CD4-positive, alpha-beta memory T cell (primary cell): ENCODE measurements at places on chromosomes 7 and 10.

GRCh38 chr10:61752111-61753011, 89.6 kb downstream of the CABCOCO1 start:
- no peak overlapping the region for H3K4me3 ChIP-seq
- H3K27me3 ChIP-seq = no peaks in the 10 kb centered on the region
- peaks cover 20% of the 10 kb centered on the region for H3K4me1 ChIP-seq
- H3K27ac ChIP-seq = no peak overlapping the region
- no peaks in the 10 kb centered on the region for H3K36me3 ChIP-seq
- peak; percentile 12 for DNase-seq

DNA sequence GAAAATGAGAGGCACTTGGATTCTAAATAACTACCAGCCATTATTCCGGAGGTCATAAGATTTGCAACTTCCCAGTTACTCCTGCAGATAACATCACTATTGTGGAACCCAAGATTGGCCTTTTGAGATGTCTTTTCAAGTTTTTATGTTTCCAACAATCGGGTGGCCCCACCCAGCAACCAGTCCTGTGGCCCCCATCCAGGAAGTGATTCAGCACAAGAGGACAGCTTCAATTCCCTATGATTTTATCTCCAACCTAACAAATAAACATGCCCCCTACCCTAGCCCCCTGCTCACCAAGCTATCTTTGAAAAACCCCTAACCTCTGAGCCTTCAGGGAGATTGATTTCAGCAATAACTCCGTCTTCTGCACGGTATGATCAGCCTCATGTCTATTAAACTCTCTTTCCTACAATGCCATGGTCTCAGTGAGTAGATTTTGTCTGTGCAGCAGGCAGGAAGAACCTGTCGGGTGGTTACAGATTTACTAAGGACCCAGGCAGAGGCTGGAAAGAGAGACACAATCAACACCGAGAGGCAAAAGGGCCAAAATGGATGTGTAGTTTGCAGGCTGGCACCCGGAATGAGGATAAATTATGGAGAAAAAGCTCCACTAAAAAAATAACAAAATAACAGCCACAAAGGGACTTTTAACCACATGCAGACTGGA, 83.9 kb upstream of the UNC5B start:
- no peaks in the 10 kb centered on the region for H3K36me3 ChIP-seq
- H3K27me3 ChIP-seq = peaks cover 3% of the 10 kb centered on the region
- H3K27ac ChIP-seq = no peak overlapping the region
- no peak overlapping the region for H3K4me3 ChIP-seq

DNA sequence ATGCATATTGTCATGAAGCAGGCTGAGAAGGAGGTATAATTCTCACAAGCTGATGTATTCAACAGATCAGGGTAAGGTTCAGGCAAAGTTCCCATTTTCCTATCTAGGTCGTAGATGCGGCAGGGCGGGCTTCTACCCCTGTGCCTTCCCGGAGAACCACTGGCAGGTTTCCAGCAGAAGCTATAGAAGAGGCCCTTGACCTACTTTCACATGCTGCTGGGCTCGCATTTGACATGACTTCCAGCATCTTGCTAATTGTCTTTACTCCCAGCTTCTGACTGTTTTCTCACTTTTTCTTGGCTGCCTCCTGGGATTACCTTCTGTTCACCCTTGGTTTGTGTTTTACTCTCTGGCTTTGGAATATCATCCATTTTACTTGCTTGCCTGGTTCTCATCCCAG, 32.6 kb upstream of the ORC5 start:
- no peaks in the 10 kb centered on the region for H3K36me3 ChIP-seq
- no peaks in the 10 kb centered on the region for H3K4me1 ChIP-seq
- H3K27me3 ChIP-seq = peaks cover 3% of the 10 kb centered on the region
- no peak overlapping the region for H3K4me3 ChIP-seq
- H3K27ac ChIP-seq = no peak overlapping the region
- no peak for DNase-seq

DNA sequence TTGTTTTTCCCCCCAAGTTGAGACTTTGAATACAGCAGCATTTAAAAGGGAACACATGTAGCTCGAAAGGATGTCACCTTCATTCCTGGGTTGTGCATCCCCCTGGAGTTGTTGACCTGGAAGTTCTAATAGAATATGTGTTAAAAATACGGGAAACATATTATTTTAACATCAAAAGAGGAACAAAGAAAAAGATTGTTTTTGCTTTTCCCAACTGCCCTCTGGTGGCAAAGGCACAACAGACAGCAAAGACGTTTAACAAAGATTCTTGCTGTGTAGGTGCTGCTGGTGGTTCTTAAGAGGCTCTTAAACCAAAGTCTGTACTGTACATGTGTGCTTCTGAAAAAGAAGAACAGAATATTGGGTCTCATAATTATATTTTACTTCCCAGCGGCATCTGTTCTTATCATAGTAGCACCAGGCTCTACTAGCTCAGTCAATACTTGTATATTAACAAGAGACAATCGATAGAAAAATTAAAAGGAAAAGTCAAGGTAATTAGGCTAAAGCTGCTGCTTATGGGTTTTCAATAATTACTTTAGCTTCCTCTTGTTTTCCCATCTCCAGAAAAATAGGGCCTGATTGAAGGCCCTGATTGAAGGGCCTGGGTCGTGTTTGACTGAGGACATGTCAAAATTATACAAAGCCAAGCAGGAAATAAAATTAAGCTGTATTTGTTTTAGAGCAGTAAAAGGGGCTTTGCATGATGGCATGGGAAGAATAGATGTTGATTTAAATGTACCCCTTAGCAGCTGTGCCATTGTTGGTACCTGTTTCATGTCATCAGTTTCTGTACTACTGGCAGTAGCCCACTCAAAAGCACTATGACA, 384.2 kb upstream of the LRGUK start:
- no peak for DNase-seq
- no peaks in the 10 kb centered on the region for H3K4me1 ChIP-seq
- H3K4me3 ChIP-seq = no peak overlapping the region
- no peaks in the 10 kb centered on the region for H3K27me3 ChIP-seq

GRCh38 chr7:47579458-47579857, 2.5 kb downstream of the TNS3 start:
- no peak overlapping the region for H3K27ac ChIP-seq
- no peaks in the 10 kb centered on the region for H3K36me3 ChIP-seq
- no peaks in the 10 kb centered on the region for H3K27me3 ChIP-seq
- H3K4me3 ChIP-seq = no peak overlapping the region
- no peak for DNase-seq

GRCh38 chr7:24214670-24215069, 69.3 kb upstream of the NPY start:
- no peaks in the 10 kb centered on the region for H3K4me1 ChIP-seq
- no peaks in the 10 kb centered on the region for H3K36me3 ChIP-seq
- no peak overlapping the region for H3K27ac ChIP-seq
- no peak overlapping the region for H3K4me3 ChIP-seq
- no peak for DNase-seq

DNA sequence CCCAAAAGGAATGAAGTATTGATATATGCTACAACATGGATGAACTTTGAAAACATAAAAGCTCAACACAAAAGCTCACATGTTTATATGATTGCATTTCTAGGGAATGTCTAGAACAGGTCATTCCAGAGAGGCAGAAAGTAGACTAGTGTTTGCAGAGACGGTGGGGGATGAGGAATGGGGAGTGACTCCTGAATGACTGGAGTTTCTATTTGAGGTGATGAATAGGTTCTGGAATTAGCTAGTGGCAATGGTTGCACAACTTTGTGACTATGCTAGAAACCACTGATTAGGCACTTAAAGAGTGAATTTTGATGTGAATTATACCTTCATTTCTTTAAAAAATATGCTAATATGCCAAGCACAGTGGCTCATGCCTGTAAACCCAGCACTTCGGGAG, 6.9 kb downstream of the KPNA7 start:
- DNase-seq = no peak
- H3K4me1 ChIP-seq = no peaks in the 10 kb centered on the region
- H3K27ac ChIP-seq = no peak overlapping the region
- no peak overlapping the region for H3K4me3 ChIP-seq
- no peaks in the 10 kb centered on the region for H3K27me3 ChIP-seq

DNA sequence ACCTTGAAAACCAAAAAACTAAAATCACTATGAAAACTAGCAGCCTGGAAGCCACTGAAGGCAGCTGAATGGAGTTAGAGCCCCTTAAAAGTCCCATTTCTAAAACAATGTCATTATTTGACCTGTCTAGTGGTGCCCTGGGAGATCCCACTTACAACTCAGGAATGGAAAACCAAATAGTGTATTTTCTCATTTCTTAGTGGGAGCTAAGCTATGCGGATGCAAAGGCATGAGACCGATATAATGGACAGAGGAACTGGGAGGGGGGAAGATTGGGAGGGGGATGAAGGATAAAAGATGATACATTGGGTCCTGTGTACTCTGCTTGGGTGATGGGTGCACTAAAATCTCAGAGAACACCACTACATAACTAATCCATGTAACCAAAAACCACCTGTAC, 9.8 kb upstream of the GIMAP2 start:
- no peaks in the 10 kb centered on the region for H3K27me3 ChIP-seq
- H3K27ac ChIP-seq = peak overlapping the region; percentile 18
- H3K36me3 ChIP-seq = no peaks in the 10 kb centered on the region
- no peak overlapping the region for H3K4me3 ChIP-seq
- no peak for DNase-seq
- H3K4me1 ChIP-seq = peaks cover 75% of the 10 kb centered on the region

- H3K27me3 ChIP-seq = no peaks in the 10 kb centered on the region
- no peaks in the 10 kb centered on the region for H3K4me1 ChIP-seq
- no peak overlapping the region for H3K27ac ChIP-seq
- no peaks in the 10 kb centered on the region for H3K36me3 ChIP-seq
- H3K4me3 ChIP-seq = no peak overlapping the region
- no peak for DNase-seq
Measured at GRCh38 chr7:28813243-28813962, 144.7 kb downstream of the TRIL start.

DNA sequence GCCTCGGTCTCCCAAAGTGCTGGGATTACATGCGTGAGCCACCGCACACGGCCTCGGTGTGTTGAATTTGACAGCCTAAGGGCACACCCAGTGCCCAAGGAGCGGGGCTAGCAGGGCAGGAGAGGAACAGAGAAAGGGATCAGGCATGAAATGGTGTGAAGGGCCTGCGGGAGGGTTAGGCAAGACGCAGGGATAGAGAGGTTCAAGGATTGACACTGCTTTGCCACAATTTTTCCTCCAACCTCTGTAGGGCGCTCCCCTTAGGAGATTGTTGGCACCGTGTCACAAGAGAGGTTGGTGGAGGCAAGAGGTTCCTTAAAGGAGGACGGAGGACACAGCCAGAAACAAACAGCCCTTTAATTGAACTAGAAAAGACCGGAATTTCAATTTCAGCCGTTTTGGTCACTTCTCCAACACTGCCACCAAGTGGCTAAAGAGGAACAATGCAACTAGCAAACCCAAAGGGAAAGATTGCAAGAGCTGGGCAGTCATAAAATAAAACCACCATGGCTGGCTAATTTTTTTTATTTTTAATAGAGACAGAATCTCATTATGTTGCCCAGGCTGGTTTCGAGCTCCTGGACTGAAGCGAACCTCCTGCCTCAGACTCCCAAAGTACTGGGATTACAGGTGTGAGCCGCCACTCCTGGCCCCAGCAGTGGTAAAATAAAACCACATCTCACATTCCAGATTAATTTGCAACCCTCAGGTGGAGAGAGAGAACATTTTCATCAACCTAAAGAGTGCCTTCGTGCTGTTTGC, 6.9 kb upstream of the CREB3L2 start:
- no peaks in the 10 kb centered on the region for H3K27me3 ChIP-seq
- no peaks in the 10 kb centered on the region for H3K36me3 ChIP-seq
- H3K4me1 ChIP-seq = no peaks in the 10 kb centered on the region
- DNase-seq = peak; percentile 50
- no peak overlapping the region for H3K4me3 ChIP-seq

DNA sequence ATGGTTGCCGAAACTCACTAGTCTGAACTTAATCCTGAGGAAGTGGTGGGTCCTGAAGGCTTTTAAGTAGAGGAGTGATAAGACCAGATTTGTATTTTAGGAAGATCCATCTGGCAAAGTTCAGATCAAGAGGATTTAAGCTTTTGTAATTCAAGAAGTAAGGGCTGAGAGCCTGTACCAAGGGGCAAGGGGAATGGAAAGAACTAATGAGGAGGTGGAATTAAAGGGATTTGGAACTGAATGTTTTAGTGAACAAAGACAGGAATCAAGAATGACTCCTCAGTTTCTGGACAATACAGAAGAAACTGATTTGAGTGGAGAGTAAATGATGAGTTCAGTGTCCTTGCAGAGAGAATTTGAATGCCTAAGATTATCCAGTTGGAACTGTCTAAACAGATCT, 249.0 kb downstream of the C7orf25 start:
- no peaks in the 10 kb centered on the region for H3K27me3 ChIP-seq
- no peak overlapping the region for H3K27ac ChIP-seq
- no peak for DNase-seq
- H3K4me3 ChIP-seq = no peak overlapping the region

DNA sequence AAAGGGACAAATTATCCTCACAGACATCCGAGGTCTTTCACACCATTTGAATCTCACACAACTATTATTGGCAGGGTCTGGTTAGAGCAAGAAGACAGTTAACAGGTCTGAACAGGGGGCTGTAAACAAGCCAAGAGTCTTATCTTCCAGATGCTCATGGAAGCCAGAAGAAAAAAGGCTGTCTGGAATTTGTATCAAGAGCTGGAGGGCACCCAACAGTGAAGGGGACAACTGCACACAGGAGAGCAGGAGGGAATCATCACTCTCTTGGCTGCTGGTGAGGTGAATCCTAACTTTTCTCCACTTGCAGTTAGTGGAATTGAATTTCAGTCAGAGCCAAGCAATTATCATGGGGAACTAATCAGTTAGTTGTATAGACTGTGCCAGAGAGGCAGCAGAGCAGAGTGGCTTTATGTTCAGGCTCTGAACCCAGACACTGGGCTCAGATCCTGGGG, 880.2 kb upstream of the AUTS2 start:
- no peaks in the 10 kb centered on the region for H3K4me1 ChIP-seq

GRCh38 chr7:135215698-135216097, 4.4 kb upstream of the WDR91 start:
- H3K27ac ChIP-seq = no peak overlapping the region
- H3K27me3 ChIP-seq = no peaks in the 10 kb centered on the region

DNA sequence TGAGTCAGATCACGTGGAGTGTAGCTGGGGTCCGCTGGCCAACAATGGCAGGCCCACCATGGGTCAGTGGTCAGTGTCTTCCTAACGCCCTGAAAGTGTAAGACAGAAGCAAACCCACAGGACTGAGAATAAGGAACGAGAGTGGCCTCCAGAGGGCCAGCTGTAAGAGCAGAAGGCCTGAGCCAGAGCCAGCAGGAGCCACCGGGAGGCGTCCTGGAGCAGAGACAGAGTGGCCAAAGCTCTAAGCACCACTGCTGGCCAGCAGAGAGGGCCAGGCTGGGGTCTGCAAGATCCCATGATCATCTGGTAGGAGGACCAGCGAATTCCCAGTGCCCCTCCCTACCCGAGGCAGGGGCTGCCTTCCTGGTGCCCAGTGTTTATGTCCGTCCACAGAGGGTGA, 9.2 kb downstream of the CCDC201 start:
- H3K4me3 ChIP-seq = no peak overlapping the region
- H3K36me3 ChIP-seq = no peaks in the 10 kb centered on the region
- no peaks in the 10 kb centered on the region for H3K4me1 ChIP-seq
- H3K27me3 ChIP-seq = no peaks in the 10 kb centered on the region
